ENCODE measurements at places on chromosomes 13 and 19.
A peak's percentile ranks its signal among the peaks of the same experiment; 100 is the strongest.

GRCh38 chr13:67048084-67048820, 181.9 kb downstream of the PCDH9 start:
- peak; percentile 86 for DNase-seq

DNA sequence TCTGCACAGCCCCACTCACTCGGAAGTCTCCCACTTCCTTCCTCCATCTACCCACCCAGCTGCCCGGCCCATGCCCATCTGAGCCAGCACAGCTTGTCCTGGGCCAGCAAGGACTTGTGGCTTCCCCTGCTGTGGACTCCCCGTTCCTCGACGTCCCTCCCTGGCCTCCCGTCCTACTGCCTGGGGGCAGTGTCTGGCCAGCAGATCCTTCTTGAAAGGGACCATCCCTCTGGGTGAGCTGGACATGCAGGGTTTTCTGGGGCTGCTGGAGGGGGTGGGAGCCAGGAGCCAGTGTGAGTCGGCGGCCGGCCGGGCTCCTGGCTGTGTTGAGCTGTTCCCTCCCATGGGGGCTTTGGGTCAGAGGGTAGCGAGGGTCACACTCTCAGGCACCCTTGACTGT, 26.7 kb downstream of the CRTC1 start:
- no peak for DNase-seq

GRCh38 chr19:7469669-7470285, 19.1 kb downstream of the PEX11G start:
- DNase-seq = no peak

DNA sequence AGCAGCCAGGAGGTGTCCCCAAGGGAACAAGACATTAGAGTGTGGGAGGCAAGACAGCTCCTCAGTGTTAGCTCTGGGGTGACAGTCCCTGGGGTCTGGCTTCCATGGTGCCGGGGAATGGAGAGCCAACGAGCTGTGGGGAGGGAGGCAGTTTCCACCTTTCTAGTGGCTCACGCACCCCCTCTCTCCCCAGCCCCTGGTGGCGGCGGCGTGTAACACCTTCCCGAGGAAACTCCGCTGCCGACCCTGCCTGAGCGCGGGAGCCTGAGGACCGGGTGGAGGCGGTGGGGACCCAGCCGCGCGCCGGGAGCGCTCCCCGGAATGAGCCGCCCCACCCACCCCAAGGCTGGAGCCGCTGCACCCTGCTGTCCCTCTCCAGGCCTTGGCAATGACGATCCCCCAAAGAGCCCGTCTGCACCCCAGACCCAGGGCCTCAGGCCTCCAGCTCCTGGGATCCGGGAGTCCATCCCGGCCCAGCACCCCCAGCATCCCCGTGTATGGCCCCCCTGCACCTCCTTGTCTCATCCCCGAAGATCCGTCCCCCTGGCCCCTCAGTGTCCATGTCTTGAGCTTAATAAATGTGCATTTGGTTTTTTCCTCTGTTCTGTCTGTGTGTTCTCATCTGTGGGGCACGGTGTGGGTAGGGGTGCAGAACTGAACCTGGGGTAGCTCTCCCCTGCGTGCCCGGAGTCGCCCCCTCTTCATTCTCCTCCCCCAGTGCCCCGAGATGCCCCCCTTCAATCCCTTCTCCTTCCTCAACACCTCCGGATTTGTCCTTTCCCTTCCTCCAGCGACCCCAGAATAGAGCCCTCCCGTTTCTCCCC, 622 bp upstream of the FXYD5 start:
- DNase-seq = no peak

DNA sequence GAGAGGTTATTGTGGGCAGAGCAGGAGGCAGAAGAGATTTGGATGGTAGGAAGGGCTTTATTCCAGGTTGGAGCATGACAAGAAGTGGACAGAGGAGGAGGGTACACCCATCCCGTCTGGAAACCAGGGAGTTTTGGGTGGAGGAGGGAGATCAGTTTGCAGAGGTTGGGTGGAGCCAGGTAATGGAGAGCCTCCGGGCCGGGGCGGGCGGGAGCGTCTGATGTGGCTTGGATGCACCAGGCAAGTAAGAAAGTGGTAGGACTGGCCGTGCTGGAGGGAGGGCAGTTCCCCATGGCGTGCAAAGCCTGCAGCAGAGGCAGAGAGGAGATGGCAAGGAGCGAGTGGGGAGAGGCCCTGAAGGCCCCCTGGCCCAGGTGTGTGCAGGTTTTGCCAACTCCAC, 10.9 kb downstream of the IGFLR1 start:
- DNase-seq = no peak

DNA sequence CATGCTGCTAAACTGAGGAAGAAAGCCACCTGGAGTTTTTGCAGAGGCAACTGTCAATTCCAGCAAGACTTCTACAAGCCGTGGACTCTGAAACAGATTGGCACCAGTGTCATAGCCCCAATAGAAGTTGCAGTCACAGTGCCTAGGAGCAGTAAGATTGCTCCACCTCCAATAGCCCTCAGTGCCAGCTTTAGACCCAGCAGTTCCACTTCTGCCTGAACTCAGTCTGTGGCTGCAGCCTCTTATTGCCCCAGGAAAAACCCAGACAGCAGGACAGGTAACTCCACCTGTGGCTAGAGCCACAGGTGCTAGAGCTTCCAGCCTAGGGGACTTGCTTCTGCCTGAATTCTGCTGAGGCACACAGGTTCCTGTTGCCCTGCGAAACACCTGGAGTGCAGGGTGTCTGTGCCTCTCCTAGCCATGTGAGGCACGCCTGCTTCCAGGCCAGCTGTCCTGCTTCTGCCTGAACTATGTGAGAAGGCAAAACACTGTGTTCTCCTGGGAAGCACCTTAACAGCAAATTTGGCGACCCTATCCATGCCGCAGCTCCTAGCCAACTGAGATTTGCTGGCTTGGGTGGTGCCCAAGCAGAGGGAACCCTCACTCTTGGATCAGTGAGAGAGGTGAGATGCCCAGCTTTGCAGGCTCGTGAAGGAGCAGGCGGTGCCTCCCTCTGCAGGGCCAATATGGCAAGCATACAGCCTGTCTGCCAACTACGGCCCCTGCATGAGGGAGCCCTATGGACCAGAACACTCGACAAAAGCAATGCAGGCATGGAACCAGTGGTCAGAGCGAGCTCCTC, 607.6 kb downstream of the PCDH17 start:
- no peak for DNase-seq

DNA sequence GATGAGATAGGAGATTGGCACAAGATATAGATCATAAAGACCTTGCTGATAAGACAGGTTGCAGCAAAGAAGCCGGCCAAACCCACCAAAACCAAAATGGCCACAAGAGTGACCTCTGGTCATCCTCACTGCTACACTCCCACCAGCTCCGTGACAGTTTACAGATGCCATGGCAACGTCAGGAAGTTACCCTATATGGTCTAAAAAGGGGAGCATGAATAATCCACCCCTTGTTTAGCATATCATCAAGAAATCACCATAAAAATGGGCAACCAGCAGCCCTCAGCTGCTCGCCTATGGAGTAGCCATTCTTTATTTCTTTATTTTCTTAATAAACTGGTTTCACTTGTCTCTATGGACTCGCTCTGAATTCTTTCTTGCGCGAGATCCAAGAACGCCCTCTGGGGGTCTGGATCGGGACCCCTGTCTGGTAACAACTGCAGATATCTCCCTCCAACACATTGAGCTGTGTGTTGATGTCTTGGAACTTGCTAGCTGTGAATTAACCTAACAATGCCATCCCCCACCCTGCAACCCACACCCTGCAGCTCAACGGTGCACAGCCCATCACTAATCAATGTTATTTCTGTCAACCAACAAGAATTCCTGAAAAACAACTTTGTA, 27.1 kb upstream of the GRTP1 start:
- DNase-seq = no peak

GRCh38 chr13:20525144-20525600, 485 bp downstream of the CRYL1 start:
- DNase-seq = no peak

GRCh38 chr13:94063848-94064247, 415.6 kb downstream of the DCT start:
- DNase-seq = no peak

DNA sequence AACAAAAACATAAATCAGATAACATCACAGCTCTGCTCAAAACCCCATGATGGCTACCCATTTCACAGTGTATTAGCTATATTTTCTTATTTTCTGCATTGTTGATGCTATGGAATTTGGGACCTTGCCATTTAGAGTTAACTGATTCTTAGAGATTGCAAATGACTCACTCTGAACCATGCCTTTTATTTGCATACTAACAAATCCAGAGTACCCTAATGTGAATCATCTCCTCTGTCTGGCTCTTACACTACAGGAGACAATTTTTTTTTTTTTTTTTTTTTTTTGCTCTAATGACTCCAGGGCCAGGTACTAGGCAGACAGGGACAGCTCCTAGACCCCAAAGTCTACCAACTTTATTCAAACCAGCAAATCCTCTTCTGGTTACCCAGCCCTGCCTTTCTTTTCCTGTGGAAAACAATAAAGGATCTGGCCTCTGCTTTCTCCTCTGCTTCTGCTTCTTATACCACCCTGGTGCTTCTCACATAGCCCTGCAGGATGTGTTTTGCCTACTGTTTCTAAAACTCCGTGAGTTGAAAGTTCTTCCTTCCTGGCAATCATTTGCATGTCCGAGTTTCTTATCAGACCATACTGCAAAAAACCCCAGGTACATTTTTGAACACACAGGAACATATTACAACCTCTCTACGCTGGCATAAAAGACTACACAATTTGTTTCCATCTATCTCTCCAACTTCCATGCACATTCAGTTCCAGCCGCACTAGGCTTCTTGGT, 10.6 kb upstream of the ZNF460 start:
- peak; percentile 93 for DNase-seq

All from non-pigmented ciliary epithelial cell (primary cell).